ENCODE measurements at places on chromosomes 1 and 21. TPM values are rescaled to one million over a fixed set of nuclear protein-coding genes. Genes with fewer than 3 reads are reported as not detected.

MPL gene
- not detected for total RNA-seq

ABCB10 gene
- total RNA-seq = 28.0 TPM

APCS gene
- total RNA-seq = not detected

CFHR5 gene
- total RNA-seq = not detected

ORC1 gene
- total RNA-seq = 2.7 TPM

SPRR2E gene
- not detected for total RNA-seq

FAM72C gene
- total RNA-seq = 0.53 TPM
